ENCODE measurements at places on chromosomes 6 and 20.

DNA sequence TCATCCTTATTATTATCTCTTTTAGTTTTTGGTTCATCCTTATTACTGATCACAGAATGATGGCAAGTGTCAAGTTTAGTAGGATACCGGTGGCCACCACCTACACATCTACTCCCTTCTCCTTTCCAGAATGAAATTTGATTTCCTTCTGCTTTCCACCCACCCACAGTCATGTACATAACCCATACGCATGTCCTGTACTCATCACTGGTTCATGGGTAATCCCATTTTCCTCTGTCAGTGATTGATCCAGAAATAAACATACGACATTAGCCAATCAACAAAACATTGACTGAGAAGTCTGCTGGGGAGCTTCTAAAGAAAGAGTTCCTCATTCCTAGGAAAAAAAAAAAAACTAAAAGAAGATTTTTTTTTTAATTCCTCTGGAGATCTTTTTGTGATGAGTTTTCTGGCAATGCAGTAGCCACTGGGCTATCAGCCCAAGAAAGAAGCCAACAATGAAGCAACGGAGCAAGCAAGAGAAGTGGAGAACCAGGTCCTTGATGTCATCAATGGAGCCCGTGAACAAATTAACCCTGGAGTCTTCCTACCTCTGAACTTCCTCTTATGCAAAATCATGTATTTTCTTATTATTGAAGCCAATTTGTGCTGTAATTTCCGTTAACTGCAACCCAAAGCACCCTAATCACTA is 127.8 kb downstream of the TASP1 start:
- no peak for DNase-seq

DNA sequence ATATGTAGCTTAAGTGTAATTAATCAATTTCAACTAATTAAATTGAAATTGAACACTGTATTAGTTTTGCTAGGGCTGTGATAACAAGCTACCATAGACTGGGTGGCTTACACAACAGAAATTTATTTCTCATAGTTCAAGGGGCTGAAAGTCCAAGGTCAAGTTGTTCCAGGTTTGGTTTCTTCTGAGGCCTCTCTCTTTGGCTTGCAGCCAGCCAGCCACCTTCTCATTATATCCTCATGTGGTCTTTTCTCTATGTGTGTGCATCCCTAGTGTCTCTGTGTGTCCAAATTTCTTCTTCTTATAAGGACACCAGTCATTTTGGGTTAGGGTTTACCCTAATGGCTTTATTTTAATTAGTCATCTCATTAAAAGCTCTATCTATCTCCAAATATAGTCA is 611.7 kb downstream of the UTRN start:
- no peak for DNase-seq

DNA sequence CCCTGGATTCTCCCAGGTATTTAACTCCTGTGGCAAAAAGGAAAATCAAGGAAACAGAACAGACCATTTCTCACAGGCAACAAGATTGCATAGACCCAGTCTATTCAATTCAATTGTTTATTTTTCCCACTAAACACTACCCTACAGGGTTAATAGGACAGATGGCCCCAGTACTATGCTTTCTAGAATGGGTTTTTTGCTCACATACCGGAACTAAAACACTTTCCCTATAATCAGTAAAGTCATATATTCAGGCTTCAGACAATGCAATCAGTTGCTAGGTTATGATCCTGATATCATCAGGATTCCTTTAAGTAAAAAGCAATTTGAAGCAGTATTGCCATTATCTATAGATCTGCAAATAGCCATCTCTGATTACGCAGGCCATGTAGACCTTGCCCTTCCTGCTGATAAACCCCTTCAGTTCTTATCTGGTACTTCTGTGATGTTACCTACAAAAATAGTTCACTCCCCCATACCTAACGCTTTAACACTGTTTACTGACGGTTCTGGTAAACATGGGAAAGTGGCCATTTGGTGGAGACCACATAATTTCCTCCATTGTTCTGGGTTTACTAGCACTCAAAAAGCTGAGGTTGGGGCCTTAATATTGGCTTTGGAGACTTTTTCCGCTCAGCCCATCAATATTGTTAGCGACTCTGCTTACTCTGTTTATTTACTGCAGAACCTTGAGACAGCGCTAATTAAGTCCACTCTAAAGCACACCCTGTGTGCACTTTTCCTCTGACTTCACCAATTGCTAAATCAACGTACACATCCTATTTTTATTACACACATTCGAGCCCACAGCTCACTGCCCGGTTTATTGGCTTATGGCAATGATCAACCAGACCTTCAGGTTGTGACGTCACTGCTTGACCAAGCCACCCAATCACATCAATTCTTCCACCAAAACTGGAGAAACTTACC is 666.0 kb downstream of the PHF3 start:
- no peak for DNase-seq

- no peak for DNase-seq
Measured at GRCh38 chr6:21826023-21826422, 232.5 kb downstream of the SOX4 start.

- DNase-seq = no peak
Measured at GRCh38 chr6:9983168-9983567, 431.7 kb downstream of the TFAP2A start.

- DNase-seq = no peak
Measured at GRCh38 chr6:80457439-80457933, 351.0 kb downstream of the BCKDHB start.

GRCh38 chr6:44072452-44072958 is 54.7 kb downstream of the MRPL14 start:
- DNase-seq = no peak

GRCh38 chr20:37728635-37728983 is 34.8 kb downstream of the CTNNBL1 start:
- DNase-seq = no peak

GRCh38 chr6:26478985-26479278 is 21.2 kb upstream of the BTN1A1 start:
- DNase-seq = no peak

- no peak for DNase-seq
Measured at GRCh38 chr6:76592566-76592965, 520.1 kb upstream of the IMPG1 start.

DNA sequence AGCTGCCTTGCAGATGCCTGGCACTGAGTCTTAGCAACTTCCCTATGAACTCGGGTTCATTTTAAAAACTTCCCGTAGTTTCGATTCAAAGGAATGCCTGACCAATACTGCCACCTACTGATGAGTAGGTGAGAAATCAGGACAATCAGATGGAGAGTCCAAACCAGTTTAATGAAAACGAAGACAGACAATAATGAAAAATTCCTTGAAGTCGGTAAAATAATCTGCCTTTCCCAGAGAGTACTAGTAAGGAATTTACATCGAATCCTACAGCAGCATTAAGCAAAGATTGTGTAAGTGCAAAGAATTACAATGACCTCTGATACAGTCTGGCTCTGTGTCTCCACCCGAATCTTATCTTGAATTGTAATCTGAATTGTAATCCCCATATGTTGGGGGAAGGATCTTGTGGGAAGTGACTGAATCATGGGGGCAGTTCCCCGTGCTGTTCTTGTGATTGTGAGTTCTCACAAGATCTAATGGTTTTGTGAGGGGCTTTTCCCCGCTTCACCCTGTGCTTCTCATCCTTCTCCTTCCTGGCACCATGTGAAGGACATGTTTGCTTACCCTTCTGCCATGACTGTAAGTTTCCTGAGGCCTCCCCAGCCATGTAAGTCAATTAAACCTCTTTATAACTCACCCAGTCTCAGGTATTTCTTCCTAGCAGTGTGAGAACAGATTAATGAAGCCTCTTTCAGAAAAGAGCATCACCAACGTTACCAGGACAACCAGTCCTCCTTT is 134.4 kb downstream of the ARHGAP18 start:
- peak; percentile 48 for DNase-seq

DNA sequence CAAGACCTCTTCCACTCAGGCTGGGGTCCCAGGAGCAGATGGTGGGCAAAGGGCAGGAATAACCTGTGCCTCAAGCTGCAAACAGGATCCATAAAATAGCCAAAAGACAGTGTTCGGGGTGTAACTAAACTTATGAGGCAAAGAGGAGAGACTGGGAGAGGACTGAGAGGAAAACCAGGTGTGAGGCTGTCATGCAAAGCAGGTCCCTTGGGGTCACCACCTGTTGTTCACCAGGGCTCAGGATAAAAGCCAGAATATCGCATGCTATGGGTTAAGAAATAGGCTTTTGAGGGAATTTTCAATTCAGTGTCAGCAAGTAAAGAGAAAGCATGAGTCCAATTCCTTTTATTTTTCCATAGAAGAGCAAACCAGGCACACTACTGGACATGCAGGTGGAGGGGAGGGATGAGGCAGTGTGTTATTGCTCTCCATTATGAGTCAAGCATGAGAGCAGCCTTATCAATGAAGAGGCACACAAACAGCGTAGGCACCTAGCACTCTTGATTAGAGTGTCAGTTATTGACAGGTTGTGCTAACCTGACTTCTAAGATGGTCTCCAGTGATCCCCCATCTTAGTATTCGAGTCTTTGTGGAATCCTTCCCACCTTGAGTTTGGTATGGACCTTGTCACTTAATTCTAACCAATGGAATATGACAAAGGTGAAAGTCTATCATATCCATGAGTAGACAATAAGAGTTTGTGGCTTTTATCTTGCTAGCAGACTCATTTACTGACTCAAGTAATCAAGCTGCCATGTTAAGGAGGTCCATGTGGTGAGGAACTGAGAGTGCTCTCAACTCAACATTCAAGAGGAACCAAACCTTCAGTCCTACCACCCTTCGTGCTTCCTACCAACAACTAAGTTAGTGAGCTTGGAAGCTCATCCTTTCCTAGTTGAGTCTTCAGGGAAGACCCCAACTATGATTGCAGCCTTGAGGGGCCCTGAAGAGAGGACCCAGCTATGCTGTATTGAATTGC is 18.8 kb downstream of the HLA-E start:
- DNase-seq = no peak
